Osteocyte (in vitro differentiated cells): ENCODE measurements at places on chromosomes 6 and 20.

- DNase-seq = no peak
Measured at GRCh38 chr20:36792422-36792821, 18.9 kb upstream of the DSN1 start.

GRCh38 chr6:35328108-35328723, 14.1 kb upstream of the PPARD start:
- no peak for DNase-seq

GRCh38 chr20:40946451-40946850, 82.2 kb upstream of the TOP1 start:
- no peak for DNase-seq

DNA sequence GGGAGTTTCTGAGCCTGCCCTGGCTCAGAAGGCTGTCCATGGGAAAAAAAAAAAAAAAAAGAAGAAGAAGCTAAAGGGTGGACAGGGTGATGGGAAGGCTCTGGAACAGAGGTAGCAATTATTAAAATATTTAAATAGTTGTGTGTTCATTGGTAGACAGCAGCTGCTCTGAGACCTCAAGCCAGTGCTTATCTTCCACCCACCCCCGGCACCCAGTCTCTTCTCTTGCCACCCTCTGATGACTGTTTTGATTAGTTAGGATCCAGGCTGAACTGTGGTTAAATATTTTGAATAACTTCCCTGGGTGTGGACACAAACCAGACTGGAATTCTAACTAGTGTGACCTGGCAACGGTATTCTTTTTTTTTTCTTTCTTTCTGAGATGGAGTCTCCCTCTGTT, 16.9 kb upstream of the SRSF3 start:
- no peak for DNase-seq

DNA sequence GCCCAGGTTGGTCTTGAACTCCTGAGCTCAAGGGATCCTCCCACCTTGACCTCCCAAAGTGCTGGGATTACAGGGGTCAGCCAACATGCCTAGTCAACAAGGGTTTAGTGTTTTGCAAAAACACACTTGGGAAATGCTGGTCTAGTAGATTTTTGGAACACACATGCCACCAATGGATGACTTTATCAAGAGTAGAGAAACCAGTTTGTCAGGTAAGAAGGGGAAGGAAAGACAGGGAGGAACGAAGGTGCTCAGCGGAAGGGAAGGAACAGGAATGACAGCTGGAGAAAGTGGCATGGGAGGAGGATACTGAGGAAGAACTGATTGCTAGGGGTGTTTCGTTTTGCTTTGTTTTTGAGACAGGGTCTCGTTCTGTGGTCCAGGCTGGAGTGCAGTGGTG, 15.6 kb upstream of the SEC63 start:
- DNase-seq = no peak
